Activated CD4-positive, alpha-beta T cell treated with anti-CD3 and anti-CD28 coated beads for 36 hours (primary cell): ENCODE measurements at places on chromosomes 2 and 18. TPM values are rescaled to one million over a fixed set of nuclear protein-coding genes. Genes with fewer than 3 reads are reported as not detected.

DNA sequence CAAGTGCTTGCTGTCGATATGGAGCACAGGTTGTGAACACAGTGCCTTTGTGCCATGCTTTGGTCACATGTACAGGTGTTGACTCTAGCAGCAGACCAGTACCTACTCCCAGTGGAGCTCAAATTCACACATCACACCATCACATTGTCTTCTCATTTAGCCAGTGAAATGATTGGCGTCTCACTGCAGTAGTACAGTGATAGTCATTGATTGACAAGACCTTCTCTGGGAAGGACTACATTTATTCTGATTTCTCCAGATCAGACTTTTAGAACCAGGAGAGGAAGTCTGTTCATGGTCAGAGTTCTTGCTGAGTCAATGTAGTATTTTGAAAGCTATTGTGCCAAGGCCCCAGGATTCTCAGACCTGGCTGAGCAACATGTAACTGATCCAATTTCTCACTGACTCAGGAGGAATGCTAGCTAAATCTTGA lies 75.2 kb downstream of the FMNL2 start:
- no peak for DNase-seq

- no peak for DNase-seq
These were observed 44.7 kb upstream of the HK2 start for GRCh38 chr2:74789271-74789670.

- DNase-seq, result peak; percentile 13
These were observed 17.3 kb downstream of the NCK2 start for GRCh38 chr2:105761931-105762515.

DNA sequence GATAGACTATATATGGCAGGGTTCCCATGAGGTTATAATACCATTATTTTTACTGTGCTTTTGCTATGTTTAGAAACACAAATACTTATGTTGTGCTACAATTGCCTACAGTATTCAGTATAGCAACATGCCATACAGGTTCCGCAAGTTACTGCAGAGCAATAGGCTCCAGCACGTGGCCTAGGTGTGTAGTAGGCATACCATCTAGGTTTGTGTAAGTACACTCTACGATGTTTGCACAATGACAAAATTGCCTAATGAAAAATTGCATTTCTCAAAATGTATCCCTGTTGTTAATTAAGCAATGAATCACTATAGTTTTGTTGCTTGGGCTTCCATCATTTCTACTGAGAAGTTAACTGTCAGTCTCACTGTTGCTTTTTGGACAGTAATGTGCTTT lies 9.8 kb downstream of the CD302 start:
- DNase-seq, result no peak

- DNase-seq, result no peak
These were observed 17.3 kb downstream of the EN1 start for GRCh38 chr2:118830118-118830517.

- no peak for DNase-seq
These were observed 209.7 kb upstream of the SIX2 start for GRCh38 chr2:45218931-45219339.

DNA sequence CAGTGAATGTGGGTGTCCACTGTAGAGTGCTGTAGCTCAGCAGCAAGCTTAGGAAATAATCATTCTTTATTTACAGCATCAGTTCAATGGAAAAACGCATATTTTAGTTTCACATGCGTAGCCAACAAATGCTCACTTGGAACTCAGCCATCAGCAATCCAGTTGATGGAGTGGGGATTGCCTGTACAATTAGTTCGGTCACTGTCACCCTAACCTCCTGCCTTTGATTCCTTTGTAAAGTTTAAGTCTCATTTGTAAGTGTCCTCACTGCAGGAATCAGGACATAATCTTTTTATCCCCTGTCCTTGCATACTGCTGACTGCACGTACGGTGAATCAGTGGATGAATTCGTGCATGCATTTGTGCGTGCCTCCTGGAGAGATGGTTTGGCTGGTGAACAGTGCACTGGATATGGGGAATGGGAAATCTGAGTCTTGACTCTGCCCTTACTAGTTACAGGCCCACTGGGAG lies 55.9 kb downstream of the RAB31 start:
- no peak for DNase-seq

- DNase-seq, result peak; percentile 61
These were observed 562 bp downstream of the TWSG1 start for GRCh38 chr18:9334973-9335696.

DNA sequence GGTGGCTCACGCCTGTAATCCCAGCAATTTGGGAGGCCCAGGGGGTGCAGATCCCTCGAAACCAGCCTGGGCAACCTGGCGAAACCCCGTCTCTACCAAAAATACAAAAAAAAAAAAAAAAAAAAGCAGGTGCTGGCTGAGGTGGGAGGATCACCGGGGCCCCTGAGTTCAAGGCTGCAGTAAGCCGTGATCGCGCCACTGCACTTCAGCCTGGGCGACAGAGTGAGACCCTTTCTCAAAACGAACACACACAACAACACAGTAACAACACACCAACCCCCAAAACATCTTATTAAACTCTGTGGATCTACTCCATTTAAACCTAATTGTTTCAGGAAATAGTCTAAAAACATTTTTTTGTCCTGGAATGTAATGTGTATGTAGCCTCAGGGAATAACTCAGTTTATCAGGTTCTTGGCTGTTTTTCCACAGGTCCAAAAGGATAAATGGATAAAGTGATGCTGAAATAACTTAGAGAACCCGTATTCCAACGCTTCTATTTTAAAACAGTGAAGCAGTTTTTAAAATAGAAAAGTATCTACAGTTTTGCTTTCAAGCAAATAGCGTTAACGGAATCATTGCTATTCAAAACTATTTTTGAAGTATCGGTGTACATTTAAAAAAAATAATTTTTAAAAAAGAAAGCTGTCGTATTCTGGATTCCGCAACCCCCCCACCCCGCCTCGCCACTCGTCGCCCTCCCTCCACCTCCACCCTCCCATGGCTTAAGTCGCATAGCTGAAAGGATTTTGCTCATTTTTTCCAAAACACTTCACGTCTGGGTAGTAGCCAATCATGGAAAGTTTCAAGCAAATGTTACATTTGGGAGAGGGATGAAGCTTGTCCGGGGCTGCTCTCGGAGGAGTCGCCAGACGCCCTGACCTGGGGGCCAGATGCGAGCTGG lies 895 bp upstream of the GLS start:
- DNase-seq, result peak; percentile 73

DNA sequence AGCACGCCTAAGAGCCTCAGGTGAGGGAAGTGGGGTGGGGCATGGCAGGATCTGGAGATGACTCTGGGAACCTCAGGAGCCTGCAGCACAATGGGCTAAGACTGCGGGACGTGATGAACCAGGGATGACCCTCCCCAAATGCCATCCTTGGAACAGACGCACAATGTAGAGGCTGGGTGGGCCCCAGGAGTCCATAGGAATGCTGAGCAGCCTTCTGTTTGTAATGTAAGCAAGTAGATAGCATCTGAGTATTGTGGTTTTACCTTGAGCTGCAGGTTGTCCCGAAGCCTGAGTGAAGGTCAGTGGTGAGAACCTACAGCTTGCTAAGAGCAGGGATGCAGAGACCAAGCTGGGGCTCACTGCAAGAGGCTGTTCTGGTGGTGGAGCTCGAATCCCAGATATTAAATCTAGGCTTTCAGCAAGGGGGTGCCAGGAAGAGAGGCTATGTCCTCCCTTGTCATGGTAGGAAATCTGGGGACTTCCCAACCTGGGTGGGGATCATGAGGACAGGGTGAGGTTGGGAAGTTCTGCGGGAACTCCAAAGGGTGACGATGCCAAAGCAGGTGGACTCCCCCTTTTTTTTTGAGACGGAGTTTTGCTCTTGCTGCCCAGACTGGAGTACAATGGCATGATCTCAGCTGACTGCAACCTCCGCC lies 5.8 kb downstream of the SCTR start:
- no peak for DNase-seq

DNA sequence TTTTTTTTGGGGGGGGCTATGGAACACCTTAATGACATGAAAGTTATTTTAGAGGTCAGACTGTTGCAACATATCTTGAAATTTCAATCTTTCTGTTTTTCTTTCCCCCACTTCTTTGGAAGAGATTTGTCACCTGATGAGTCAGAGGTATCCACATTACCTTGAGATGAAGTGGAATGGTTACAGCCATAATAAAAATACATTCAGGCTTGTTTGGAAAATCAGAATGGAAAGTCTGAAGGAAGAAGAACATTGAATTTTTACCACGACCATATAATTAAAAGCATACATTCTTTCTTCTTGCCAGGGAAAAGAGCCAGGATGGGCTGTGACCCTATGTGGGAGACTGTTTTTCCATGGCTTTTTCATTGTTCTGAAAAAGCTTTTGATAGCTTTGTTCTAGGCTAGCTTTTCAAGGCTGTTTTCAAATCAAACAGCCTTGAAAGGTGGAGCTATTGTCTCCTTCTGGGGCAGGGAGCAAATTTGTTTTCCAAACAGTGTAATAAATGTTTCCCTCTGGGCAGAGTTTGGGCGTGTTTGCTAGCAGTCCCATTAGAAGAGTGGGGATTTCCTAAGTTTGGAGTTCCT lies 2.3 kb upstream of the GTF3C3 start:
- no peak for DNase-seq

C2orf15 gene
- total RNA-seq, result 1.1 TPM

FBXO36 gene
- 1.5 TPM for total RNA-seq

SERPINB5 gene
- total RNA-seq, result not detected

ATOH8 gene
- total RNA-seq, result not detected

PIGN gene
- total RNA-seq, result 29.0 TPM

MBD1 gene
- 70.5 TPM for total RNA-seq

CCL20 gene
- total RNA-seq, result 16.2 TPM
